ENCODE measurements at places on chromosomes 6 and 20. TPM values are rescaled to one million over a fixed set of nuclear protein-coding genes. Genes with fewer than 3 reads are reported as not detected.

PNISR gene
- total RNA-seq, result 71.0 TPM

POU5F1 gene
- not detected for total RNA-seq

RIPOR3 gene
- 40.7 TPM for total RNA-seq

RBM24 gene
- total RNA-seq, result 9.3 TPM

CLPSL1 gene
- total RNA-seq, result not detected

CTCFL gene
- total RNA-seq, result under 0.01 TPM

TP53TG5 gene
- not detected for total RNA-seq

PCK1 gene
- not detected for total RNA-seq

LKAAEAR1 gene
- 0.43 TPM for total RNA-seq

RHAG gene
- total RNA-seq, result not detected

BPIFA1 gene
- not detected for total RNA-seq

VIP gene
- not detected for total RNA-seq

CSTF1 gene
- 26.7 TPM for total RNA-seq

C6orf15 gene
- total RNA-seq, result not detected

DLL1 gene
- 0.86 TPM for total RNA-seq

ERVFRD-1 gene
- total RNA-seq, result 0.22 TPM

SUMO4 gene
- total RNA-seq, result 1.5 TPM

Measured in placental pericyte (primary cell).